ENCODE measurements at places on chromosomes 5 and 9.

- DNase-seq: no peak
Observed at GRCh38 chr9:23700359-23700758, 125.7 kb downstream of the ELAVL2 start.

- DNase-seq: peak; percentile 70
Observed at GRCh38 chr5:142816531-142817430, 46.6 kb downstream of the ARHGAP26 start.

- DNase-seq: no peak
Observed at GRCh38 chr9:95350266-95350665, 32.8 kb upstream of the FANCC start.

GRCh38 chr9:132348676-132349075, 6.1 kb downstream of the SETX start:
- no peak for DNase-seq

All from SK-N-MC (cell line).